Fibroblast of skin of left quadriceps (primary cell): ENCODE measurements at places on chromosomes 12 and 14.

GRCh38 chr14:69153873-69154270 is 953 bp upstream of the DCAF5 start:
- DNase-seq: no peak

DNA sequence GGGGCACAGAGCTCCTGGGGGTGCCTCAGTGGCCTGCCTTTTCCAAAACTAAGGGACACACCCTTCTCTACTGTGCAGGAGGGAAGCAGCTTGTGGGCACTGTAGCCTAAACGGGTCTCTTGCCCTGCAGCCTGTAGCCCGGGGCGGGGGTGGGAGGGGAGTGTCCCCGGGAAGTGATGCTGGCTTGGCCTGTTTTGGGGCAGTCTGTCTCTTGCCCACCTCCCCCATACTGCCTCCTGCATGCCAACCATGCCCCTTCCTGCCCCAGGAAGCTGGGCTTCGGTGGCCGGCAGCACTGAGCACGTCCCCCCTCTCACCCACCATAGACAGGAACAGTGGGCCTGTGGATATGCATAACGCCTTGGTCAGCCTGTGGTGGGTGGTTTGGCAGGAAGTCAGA is 43.4 kb downstream of the PRIMA1 start:
- DNase-seq: no peak

GRCh38 chr14:22280497-22281316 is 308.3 kb downstream of the DAD1 start:
- DNase-seq: no peak

- DNase-seq: no peak
Observed at GRCh38 chr12:108519558-108519957, 4.5 kb downstream of the FICD start.

DNA sequence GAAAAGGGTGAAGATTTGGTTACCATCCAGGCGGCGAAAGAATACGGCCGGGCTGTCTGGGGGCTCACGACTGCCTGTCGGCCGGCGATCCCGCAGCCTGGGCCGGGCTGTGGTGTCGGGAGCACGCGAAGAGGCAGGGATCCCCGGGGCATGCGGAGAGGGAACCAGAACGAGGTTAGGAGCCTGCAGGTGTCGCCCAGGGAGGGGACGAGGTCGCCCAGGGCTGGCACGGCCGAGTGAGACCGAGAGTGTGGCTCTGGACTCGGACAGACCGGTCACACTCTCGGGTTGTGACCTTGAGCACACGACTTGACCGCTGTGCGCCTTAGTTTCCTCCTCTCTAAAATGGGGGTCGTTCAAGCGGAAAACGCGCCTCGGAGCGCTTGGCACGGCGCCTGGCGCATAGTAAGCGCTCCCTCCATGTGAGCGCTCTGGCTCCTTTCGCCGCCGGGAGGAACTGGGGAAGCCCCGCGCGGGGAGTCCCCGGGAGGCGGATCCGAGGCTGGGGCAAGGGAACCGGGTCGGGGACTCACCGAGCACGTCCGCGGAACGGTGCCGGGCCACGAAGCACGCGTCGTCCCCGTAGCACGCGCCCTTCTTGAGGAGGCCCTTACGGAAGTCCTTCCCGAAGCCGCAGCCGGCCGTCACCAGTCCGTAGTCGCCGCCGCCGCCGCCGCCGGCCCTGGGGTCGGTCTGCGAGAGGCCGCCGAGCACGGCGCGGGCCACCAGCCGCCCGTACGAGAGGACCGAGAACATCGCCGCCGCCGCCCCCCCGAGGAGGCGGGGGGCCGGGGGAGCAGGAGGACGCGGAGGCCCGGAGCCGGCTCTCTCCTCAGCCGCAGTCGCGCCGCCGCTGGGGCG is 612 bp downstream of the PPTC7 start:
- no peak for DNase-seq

DNA sequence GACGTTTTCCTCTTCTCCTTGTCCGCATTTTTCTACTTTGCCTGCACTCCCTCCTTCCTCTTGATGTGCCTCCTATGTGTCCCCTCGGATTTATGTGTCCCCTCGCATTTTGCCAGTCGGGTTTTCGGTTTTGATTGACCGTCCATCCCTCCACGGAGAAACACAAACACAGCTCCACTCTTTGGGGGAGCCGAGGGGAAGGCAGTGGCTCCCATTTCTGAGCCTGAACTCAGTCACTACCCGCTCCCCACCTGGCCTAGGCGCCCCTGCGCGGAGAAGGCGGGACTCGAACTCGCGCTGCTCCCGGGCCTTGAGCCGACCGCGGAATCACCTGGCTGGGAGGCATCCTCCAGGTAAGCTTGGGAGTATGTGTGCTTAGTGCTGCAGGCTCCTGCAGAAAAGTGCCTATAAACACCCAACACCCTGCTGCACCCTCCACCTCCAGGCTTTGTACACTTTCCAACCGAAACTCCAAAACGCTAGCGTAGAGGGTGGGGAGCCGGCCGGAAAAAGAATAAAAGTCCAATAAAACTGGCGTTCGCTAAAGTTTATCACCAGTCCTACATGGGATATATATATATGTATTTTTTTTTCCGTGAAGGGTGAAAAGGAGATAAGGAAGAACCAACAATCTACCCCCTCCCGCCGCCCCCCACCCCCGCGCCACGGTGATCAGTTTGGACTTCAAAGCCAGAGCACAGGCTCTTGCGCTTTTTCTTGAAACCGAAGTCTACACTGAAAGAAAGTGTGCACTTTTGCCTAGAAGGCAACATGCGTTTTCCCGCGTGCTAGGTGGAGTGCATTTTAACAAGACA is 3.3 kb upstream of the CCND2 start:
- no peak for DNase-seq

DNA sequence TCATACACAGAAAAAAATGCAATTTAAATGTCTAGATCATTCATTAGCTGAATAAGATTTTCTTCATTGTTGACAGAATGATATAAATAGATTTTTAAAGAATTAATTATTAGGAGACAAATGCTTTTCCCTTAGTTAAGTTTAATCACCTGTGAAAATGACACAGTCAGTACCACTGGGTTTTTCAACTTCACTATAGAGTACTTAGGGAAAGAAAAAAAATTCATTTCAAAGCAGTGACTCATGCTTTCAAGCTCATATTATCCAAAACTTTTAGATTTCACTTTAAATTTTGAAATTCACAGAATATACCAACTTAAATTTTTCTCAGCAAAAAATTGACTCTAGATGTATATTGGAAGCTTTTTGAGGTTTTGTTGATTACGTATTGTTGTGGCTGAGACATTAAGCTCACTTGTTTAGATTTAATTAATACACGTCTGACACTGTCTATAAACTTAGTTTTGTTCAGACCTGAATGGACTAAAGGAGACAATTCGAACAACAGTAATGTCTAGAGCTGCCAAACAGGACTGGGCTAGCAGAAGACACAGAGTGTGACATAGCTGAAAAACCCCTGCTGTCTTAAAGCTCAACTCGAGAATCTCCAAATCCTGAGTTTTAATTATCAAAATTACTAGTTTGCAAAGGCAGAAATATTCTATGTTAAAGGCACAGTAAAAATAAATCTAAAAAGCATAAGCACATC is 1.6 kb downstream of the MGAT4C start:
- no peak for DNase-seq

DNA sequence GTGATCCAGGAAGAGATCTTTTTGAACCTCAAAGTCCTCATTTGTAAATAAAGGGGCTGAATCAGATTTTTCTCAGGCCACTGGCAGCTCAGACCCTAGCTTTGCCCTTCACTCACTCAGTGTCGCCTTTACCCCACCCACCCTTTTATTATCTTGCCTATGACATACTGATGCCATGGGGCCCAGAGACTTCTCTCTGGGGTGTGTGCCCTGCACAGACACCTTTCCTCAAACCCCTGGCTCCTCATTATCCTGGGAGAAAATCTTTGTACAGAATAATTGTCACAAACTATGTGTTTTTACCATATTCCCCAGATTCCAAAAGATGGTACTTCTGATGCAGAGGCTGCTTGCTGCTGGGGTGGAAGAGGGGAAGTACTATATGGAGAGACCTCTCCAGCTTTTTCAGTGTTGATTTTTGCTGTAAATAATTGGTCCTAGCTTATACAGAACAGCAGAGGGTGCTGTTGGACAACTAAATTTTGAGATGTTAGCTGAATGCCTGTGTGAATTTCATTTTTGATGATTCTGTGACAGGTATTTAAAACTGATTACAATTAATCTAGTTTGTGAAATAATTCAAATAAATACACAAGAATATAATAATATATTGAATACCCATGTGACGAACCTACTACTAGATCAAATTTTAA is 53.9 kb upstream of the DCD start:
- peak; percentile 10 for DNase-seq

- no peak for DNase-seq
Observed at GRCh38 chr14:30854492-30854891, 19.9 kb upstream of the COCH start.

DNA sequence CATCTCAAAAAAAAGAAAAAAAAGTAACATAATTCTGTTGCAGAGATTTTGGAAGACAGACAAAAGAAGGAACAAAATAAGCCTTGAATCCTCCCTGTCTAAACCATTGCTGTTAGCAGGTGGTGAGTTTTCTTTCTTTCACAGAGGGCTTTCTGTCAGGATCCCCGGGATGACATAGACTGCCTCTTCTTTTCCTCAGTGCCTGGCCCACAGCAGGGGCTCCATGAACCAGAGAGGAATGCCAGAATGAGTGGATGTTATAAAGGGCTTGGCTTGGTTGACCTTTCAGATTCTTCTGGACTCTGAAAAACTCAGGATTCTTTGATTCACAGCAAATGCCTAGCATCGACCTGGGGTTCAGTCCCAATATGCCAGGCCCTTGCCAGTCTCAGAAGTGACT is 45.8 kb upstream of the CORO1C start:
- no peak for DNase-seq

DNA sequence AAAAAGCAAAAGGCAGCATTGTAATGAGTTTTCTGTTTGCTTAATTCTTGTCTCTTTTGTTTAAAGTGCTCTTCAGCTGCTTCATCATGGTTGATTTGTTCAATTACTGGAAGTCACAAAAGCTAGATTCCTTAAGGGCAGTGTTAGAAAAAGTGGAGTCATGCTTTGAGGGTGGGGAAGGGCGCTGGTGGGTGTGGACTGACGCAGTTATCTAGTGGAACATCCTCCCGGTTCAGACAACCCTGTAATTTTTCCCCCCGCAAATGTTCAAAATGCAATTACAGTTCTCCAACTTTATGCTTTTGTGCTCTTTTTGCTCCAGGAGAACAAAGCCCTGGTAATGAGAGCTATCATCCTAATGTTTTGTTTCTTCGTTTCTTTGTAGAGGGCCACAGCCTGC is 2.1 kb downstream of the AKAP6 start:
- no peak for DNase-seq

- no peak for DNase-seq
Observed at GRCh38 chr12:86600664-86601231, 344.6 kb upstream of the MGAT4C start.

DNA sequence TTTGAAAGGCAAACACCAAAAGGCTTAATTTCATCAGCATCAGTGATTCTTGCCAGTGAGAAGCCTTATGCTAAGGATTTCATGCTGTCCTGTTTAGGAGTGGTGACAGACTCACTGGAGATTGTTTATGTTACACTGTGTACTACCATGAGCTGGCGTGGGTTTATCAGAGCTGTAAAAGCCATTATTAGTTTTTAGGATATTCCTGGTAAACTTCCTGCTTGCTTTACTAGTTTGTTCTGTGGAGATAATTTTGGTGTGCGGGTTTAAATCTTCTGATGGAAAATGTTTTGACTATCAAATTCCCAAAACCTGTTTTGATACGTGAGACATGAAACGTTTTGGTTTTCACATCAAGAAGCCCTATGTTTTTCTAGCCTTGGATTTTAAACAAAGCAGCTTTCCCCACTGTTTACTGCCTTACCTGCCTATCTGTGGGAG is 15.2 kb downstream of the PPFIBP1 start:
- no peak for DNase-seq

DNA sequence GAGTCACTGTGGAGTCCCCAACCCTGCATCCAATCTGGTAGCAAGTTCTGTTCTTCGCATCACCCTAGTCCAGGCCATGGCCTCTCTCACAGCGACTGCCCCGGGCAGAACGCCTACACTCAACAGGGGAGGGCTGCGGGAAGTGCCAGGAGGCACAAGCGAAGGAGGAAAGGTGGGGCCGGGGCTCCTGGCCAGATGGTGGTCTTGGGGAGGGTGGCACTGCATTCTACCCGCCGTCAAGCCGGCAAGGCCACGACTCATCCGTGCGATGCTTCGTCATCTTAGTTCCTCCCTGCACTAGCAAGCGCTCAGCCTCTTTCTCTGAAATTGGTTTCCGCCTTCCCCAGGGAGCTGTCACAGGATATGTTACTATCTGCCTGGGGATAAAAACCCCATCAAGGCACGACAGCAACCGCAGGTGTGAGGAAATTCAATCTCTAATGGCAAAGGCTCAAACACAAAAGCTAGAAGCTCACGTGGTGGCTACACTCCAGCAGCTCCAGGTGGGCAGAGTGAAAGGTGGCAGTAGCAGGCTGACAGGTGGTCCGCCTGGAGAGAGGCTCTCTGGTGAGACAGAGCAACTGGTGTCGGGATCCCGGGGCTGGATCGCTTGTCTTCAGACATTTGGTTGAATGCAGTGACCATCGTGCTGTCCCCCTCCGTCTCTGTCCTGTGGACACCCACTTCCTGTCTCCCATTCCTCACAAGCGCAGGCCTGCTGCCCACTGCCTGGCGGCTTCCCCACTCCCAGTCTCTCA is 34.1 kb downstream of the ACADS start:
- no peak for DNase-seq

DNA sequence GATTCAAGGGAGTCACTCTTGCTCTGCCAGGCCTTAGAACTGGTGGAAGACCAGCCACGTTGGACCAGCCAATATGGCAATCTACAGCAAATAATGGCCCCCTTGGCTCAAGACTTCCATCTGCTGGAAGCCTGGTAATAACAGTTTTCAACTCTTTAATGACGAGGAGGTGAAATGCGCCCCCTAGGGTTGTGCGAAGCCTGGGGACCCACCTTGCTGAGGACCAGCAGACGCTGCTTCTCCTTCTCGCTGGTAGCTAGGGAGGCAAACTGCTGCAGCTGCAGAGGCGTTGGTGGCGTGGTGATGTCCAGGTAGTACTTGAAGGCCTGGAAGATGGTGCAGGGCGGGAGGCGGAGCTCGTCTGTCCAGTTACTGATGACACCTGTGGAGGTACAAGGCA is 41.5 kb upstream of the FBXO21 start:
- no peak for DNase-seq

DNA sequence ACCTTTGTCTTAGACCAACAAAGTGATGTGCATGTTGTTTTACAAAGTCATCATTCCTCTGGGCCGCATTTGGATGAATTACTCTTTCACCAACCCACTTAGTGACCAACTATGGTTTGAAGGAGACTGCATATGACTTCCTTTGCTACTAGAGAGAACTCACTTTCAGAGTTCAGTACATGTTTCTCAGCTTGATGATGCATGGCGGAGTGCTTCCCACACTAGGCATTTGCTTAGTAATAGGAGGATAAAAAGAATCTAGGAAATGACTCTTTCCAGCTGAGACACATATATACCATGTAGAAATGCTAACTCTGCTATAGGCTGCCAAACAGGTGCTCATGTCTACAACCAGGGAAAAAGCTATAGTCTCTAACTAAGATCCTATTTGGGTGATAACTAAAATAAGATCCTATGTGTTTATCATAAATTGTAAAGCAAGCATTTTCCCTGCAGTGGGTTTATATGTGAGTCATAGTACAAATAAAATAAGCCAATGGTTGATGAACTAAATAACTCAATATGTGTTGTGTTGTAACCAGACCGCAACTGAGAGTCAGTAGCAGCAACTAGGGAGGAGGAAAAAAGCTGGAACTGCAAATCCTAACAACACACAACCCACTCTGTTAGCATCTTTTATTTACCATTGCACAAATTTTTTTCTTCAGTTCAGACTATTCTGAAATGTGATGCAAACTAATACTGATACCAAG is 87.2 kb downstream of the TSPAN8 start:
- peak; percentile 32 for DNase-seq
